Neuronal stem cell (in vitro differentiated cells): ENCODE measurements at places on chromosomes 6 and 20.

DNA sequence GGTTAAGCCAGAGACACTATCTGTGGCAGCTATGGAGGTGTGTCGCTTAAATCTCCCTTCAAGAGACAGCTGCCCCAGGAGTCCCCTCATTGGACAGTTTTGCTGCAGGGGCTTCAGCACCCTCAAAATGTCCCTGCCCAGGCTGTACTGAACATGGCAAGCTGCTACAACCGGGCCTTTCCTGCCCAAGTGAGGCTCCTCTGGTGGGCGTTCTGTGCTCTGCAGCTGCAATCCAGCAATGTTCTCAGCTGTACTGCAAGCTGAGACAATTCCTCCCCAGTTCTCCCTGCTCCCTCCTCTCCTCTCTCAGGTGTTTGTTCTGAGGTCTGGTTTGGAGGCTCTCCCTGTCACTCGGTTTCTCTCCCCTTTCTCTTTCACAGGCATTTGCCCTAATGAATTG, 190.8 kb upstream of the LAMP5 start:
- no peak for DNase-seq

DNA sequence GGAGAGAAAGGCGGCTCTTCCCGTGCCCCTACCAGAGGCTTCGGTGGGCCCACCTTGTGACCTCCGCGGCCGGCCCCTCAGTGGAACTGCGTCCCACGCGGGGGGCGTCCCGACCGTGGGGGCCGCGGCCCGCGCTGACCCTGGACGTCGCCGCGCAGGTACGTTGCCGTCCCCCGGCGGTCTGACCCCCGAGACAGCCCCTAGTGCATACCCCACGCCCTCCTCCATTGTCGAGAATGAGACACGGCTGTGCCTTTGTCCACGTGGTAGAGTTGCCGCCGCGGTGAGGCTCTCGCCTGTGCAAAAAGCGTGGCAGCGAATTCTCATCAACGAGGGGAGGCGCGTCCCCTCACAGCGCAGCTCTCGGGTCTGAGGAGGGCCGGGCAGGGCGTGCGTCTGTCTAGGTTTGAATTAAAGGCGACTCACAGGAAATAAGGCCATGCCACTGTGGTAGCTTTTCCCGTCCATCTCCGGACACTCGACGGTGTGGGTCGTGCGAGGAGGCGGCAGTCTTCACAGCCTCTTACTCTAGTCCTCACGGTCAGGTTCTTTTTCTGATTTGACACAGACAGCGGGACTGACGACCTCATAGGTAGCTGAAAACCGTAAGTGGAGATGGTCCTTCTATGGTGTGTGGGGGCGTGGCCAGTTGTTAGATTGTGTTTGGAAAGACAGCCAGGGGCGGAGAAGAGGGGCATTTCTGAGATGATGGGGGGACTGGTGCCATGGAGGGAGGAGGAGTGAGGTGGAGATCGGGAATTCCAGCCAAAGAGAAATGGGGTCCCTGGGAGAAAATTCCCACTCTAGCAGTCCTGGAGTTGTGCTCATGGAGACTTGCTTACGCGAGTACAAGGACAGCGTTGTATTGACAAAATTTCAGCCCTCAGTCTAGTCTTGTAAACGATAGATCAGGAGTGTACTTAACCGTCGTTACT, 580 bp downstream of the NXT1 start:
- DNase-seq = no peak

DNA sequence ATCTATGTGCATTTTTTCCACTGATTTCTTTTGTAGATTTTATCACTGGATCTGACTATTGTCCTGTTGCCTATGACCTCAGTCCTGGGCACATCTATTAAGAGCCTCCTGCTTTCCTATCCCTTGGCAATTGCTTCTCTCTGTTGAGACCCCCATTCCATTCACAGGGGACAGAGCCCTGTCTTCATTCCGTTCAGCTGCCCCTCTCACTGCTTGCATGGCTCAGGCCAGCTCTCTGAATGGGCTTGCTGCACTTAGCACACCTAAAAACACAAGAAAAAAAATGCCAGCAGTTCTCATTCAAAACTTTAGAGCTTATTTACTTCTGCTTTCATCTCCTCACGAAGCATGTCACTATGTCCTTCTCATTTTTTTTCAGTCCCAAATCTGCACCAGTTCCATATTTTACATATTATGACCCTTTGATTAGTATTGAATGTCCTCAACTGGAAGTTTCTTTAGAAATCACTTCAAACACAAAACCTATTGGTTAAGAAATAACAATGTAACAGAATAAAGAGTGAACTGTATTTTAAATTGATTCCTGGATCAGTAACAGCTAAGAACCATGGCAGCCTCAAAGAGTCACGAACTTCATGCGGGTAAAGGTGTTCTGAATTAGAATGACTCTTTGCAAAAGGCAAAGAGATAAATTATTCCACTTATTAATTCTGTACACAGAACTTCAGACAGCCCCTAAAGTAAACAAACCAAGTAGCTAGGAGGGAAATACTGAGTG, 616.5 kb downstream of the C6orf118 start:
- no peak for DNase-seq

- DNase-seq = no peak
Measured at GRCh38 chr6:158003910-158004700, 22.4 kb downstream of the SYNJ2 start.

GRCh38 chr6:1724616-1725015, 114.9 kb downstream of the FOXC1 start:
- no peak for DNase-seq

- DNase-seq = no peak
Measured at GRCh38 chr6:89243331-89243629, 26.1 kb upstream of the GABRR1 start.

DNA sequence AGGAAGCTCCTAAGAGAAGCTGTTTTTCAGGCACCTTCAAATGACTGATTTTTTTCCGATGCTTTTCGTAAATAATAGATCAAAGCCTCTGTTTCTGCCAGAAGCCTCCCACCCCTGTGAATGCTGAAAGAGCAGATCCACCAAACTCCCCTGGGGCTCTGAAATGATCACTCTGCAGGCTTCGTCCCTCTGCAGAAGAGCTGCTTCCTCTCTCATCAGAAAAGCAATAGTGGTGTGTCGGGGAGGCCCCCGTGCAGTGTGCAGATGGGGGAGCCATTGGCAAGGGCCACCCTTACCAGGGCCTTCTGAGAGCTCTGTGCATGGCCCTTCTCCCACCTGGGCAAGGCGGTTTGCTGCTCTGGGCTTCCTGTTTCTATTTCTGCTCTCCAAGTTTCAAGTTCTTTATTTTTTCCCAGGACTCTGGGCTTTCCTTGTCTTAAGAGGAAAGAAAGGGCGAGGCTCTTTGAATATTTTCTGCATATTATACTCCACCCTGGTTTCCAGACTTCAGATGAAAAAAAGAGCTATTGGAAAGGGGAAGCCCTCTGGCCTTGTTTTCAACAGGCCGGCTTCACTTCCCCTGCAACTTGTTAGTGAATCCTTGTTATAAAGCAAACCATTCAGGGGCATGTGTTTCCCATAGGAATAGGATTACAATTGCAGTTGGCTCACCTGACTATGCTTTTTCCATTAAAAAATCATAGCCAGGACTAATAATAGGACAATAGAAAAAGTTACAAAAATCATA, 155.2 kb downstream of the TTLL2 start:
- DNase-seq = no peak

DNA sequence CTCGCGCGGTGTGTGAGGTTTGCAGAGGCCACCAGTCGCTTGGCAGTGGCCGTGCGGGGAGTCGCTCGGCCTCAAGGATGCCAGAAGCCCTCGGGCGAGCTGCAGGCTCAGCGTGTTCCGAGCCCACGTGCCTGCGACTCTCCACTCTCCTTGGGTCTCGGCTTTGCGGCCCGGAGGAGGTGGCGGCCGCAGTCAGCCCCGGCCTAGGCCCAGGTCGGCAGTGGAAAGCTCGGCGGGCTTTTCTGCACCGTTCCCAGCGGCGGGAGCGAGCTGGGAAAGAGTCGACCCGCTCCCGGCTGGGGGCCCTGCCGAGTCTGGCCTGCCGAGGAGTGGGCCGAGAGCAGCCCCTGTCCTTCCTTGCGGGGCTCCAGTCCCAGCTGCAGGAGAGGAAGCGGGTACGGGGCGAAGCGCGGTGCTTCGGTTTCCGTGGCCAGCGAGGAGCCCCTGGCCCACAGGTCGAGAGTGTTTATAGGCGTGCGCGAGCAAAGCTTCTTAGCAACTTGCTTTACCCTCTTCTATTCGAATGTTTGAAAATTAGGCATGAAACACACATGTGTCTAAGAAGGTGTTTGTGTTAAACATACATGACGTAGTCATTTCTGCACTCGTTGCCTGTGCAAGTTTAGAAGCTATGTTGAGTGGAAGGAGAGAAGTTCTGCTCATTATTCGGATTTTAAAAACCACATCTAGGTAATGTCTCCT, 5.6 kb downstream of the FOXC1 start:
- DNase-seq = no peak

GRCh38 chr20:31570021-31570463, 35.0 kb upstream of the ID1 start:
- DNase-seq = no peak

DNA sequence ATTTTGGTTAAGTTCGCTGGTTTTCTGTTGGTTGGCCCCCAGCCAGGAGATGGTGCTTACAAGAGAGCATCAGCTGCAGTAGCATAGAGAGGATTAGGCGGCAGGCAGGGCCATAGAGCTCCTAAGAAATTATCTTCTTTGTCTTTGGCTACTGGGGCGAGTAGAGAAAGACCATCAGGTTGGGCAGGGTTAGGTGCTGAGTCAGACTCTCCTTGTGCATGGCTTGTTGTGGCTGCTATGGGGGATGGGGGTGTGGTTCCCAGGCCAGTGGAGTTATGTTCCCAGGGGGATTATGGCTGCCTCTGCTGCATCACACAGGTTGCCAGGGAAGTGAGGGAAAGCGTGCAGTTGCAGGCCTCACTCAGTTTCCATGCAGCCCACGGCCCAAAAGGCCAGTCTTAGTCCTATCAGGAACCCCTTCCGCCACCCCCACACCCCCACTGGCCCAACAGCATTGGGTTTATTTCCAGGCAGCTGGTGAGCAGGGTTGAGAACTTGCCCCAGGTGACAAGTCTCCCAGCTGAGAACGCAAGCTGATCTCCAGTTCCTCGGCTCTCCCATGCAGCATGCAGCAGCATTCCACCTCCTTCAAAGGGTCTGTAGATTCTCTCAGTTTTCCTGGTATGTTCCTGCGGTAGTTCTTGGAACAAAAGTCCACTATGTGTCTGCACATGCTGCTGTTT, 243.7 kb downstream of the UTRN start:
- peak; percentile 63 for DNase-seq

- DNase-seq = no peak
Measured at GRCh38 chr20:58945965-58946631, 35.0 kb upstream of the NELFCD start.

DNA sequence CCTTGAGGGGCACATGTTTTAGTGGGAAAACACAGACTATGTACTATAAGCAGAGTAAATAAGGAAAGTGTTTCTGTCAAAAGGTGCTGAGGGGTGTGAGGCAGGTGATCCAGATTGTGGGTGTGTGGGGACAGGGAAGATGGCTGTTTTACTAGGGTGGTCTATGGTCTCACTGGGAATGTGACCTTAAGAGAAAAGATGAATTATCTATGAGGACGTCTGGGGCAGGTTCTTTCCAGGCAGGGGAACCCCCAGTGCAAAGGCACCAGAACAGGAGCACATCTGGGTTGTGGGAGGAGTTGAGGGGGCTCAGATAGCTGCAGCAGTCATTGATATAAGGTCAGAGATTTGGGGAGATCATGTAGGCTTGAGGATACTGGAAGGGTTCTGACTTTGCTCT, 18.2 kb upstream of the POLR1H start:
- no peak for DNase-seq

- no peak for DNase-seq
Measured at GRCh38 chr20:57769756-57770155, 59.9 kb upstream of the PMEPA1 start.

GRCh38 chr20:63057171-63058117, 50.7 kb upstream of the BHLHE23 start:
- no peak for DNase-seq

DNA sequence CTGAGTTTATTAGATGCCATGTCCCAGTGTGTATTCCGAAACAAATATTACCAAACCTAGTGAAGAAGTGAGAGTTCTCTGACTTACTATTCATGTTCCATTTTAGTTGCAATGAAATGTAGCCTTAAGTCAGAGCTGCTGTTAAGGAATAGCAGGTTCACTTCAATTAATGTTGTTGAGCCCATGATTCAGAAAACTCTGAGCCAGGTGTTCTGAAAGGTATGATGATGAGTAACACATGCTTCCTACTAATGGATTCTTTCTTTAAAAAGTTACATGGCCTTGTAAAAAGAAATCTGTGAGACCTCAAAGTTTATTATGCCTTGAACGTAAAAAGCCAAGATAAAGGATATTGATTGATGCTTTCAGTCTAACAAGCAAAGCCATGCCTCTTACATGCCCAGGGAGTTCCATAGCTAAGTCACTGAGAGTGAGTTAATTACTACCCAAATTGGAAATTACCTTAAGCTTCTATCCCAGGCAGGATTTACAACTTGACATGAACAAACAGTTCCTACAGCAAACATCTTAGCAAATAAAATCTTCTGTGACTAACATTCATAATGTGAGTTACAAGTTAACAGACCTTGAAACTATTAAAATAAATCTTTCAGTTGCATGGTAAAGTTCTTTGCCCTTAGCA, 122.9 kb downstream of the AKAP7 start:
- DNase-seq = no peak

GRCh38 chr6:16359563-16359962, 121.2 kb downstream of the GMPR start:
- no peak for DNase-seq

GRCh38 chr6:74946961-74947360, 258.9 kb downstream of the COL12A1 start:
- no peak for DNase-seq

GRCh38 chr6:53244958-53245357, 96.3 kb upstream of the GCM1 start:
- no peak for DNase-seq

DNA sequence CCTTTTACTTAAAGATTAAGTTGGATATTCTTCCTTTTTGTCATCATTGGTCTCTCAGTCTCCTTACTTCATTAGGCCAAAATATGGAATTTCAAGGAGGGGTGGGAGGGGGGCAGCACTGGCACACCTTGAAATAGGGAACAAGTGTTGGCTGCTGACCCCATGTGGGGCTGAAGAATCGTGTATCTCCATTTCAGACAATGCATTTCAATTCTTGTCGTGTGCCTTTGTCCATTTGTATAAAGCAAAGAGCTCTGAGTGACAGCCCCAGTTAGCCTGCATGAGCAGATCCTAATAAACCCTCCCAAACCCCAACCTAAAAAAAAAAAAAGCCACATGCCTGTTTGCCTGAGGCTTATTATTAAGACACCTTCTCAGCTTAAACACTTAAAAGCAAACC, 1.0 kb upstream of the TFAP2D start:
- DNase-seq = no peak

DNA sequence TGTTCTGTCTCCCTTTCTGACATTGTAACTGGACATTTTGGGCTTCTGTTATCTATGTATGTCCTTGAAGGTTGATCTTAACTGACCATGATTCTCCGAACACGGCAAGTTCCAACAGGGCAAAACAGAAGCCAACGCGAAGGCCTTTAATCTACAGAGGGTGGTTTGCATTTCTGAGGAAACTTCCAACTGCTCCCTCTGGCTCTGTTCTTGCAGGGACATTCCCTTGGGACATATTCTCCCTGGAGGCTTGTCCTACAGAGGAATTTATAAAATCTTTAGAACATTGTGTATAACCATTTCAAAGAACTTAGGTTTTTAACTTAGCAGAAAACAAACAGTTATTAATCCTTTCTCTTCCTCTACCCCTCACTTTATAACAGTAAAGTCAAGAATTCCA, 189.0 kb upstream of the CDYL start:
- no peak for DNase-seq
